ENCODE measurements at places on chromosomes 2 and 18.

DNA sequence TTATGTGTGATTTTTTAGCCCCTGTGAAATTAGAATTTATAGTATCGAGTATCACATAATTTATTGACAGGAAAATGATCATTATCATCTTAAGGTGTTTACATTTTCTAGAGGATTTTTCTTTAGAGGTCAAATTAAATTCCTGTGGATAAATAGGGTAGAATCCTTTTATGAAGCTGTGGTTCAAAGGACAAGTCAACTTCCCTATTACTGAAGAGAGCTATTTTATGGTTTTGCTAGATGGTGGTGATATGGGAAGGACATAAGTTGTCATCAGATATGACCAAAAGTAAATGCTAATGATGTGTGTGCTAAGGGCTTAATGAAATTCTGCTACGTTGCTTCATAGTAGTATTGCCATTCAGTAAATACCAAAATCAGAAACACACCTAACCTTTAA lies 80.1 kb downstream of the EML4 start:
- DNase-seq = no peak

GRCh38 chr2:198597648-198598047 lies 793.3 kb downstream of the PLCL1 start:
- no peak for DNase-seq

- DNase-seq = peak; percentile 25
Observed at GRCh38 chr2:263774-264492, at the start of gene SH3YL1. TSS of gene SH3YL1 (minus strand) at chr2:264032. CDS start at chr2:263984, 48 bp downstream.

DNA sequence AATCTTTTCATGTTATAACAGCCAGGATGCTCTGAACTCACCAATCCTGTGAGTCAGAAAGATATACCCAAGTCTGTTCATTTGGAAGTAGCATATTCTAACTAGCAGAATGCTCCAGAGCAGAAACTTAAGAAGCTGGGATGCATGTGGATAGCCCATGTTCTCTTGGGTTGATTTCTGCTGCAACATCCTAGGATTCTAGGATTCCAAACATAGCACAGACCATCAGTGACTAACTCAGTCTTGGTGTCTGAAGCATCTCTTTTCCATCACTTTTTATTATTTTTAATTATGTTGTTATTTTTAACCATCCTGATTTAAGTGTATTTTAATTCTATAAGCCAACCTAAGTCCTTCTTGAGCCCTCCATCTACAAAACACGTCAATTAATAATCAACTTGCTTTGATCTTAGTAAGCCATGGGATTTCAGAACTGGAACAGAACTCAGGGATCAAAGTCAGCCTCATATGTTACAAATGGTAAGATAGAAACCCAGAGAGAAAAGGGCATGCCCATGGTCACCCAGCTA lies 85.4 kb downstream of the OSR1 start:
- DNase-seq = no peak

DNA sequence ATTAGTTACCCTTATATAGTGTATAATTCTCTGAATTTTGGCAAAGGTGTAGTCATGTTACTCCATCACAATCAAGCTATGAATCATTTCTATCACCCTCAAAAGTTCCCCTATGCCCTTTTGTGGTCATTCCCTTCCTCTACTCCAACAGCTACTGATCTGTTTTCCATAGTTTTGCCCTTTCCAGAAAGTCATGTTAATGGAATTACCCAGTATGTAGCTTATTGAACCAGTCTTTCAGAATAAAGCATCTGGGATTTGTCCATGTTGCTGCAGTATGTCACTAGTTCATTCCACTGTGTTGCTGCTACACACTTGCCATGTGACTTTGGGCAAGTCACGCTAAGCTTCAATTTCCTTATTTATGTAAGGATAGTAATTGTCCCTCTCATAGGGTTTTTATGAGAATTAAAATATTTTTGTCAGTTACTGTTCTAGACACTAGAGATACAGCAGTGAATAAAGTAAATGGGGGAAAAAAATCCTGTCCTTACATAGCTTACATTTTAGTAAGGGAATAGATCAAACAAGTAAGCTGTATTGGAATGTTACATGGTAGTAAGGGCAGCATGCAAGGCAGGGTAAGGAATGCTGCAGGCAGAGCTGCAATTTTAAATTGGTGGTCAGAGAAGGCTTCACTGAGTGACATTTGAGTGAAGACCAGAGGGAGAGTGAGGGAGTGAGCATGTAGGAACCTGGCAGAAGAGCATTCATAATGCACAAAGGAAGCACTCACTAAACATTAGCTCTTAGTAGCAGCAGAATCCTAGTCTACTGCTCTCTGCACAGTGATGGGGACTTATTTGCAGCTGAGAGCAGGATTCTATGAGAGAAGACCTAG lies 80.3 kb upstream of the TSPYL6 start:
- DNase-seq = no peak

DNA sequence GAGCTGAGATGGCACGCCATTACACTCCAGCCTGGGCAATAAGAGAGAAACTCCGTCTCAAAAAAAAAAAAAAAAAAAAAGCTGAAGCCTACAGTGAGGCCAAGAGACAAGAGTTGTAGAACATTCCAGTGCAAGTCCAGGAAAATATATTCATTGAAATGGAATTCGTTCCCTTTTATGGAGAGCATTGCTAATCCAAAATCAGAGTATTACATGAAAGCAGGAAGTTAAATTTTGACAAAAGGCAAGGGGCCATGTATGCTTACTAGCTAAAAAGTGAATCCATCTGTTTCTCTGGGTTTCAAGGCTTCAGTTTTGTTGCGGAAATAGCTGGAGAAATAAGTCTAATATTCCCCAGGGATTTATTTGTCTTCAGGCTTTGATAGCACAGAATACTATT lies 471.7 kb downstream of the THSD7B start:
- DNase-seq = no peak
